ENCODE measurements at places on chromosomes 7 and 10.

GRCh38 chr7:155084021-155084420 is 13.9 kb downstream of the HTR5A start:
- DNase-seq, result no peak

GRCh38 chr10:63829573-63830149 is 308.5 kb downstream of the REEP3 start:
- DNase-seq, result no peak

DNA sequence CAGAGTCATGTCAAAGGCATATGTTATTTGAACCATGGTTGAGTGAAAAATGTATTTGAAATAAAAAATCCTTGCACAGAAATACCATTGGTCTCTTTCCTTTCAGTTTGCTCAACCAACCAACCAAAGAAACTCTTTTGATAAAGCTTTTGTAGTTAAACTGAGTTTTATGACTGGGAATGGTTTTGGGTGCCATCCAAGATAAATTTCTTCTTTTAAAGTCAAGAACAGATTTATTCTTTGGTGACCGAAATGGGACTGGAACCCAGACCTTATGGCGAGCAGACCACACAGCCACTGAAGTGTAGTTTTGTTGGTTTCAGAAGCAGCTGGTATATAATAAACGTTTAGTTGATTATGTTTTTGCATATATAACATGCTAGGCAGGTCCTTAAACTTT is 2.8 kb upstream of the GALNT17 start:
- DNase-seq, result no peak

DNA sequence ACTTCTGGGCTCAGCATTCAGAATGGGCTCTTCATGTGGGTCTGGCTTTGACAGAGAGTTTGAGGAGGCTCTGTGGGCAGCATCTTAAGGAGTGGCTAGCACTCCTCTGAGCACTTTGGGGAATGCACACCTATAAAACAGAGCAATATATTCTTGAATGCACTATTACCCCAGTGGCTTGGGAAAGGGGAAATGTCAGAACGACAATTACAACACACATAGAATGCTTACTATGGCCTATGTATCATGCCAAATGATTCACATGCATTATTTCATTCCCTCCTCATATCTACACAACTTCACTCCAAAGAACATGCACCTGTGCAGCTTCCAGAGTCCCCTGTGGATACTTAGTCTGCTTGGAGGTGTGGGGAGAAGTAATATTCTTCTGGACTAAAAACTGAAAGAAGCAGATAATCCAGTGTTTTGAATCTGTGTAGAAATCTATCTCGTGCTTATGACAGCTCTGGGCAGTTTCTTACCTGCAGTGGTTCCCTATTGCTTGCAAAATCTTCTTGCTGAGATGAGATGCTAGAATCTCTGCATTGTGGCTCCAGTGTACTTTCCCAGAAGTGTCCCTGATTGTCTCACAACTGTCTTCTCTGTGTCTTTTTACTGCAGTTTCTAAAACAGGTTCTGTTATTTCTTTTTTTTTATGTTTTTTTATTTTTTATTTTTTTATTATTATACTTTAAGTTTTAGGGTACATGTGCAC is 5.5 kb upstream of the MGAM start:
- no peak for DNase-seq

Data from renal cortical epithelial cell (primary cell).